ENCODE measurements at places on chromosomes 6 and 20.

GRCh38 chr6:100574836-100575235 is 110.1 kb upstream of the SIM1 start:
- peak; percentile 84 for DNase-seq

GRCh38 chr6:96939007-96939805 is 14.7 kb downstream of the KLHL32 start:
- DNase-seq: no peak

GRCh38 chr6:44829836-44830235 is 442.3 kb downstream of the CDC5L start:
- no peak for DNase-seq

GRCh38 chr6:146028252-146028795 is 538 bp upstream of the GRM1 start:
- peak; percentile 33 for DNase-seq

- no peak for DNase-seq
Observed at GRCh38 chr6:132476688-132477087, 36.2 kb downstream of the STX7 start.

GRCh38 chr6:47787620-47788497 is 6.0 kb downstream of the OPN5 start:
- DNase-seq: peak; percentile 60

DNA sequence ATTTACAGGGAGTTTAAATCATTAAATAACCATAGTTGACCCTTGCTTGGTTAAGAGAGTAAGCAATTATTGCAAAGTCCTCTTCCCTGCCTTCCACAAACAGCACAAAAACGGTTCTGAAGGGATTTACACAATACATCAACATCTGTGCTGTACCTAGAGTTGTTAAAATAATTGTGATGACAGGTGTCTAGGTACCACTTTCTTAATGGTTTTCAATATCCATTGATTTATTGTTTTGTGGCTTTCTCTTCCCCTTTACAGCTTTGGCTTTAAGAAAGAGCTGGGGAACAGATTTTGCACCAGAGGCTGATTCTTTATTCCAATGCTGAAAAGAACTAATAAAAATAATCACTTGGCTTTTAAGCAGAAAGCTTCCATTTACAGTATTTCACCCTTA is 598 bp upstream of the SOX4 start:
- DNase-seq: peak; percentile 70

- DNase-seq: no peak
Observed at GRCh38 chr6:125232466-125232865, 69.3 kb downstream of the HDDC2 start.

- DNase-seq: no peak
Observed at GRCh38 chr6:14283600-14284235, 166.1 kb downstream of the CD83 start.
